ENCODE measurements at places on chromosomes 11 and 22.

GRCh38 chr11:29095821-29096220 lies 921.0 kb downstream of the KCNA4 start:
- DNase-seq = no peak

DNA sequence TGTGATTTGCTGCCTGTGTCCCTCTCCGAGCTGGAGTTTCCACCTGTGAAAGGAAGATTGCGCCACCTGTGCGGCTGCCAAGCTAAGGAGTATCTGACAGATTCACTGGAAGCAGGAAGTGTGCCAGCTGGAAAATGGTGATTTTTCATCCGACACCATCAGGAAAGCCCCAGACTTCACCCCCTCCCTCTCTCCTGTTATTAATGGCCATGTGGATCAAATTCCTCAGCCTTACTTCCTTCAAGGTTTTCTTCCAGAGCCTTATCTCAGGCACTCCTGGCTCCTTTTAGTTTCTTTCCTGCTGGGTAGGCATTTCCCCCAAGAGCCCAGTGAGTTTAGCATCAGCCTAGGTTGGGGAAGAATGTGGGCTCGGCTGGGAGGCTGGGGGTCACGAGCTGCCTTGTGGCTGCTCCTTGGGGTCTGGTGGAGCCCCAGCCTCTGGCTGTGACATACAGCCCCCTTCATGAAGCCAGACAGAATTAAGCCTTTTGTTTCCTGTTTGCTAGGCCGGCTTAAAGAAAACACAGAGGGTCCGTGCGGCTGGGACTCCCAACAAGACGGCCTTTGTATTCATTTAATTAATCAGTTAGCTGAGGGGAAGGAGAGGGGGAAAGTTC lies 37.1 kb downstream of the PKNOX2 start:
- no peak for DNase-seq

DNA sequence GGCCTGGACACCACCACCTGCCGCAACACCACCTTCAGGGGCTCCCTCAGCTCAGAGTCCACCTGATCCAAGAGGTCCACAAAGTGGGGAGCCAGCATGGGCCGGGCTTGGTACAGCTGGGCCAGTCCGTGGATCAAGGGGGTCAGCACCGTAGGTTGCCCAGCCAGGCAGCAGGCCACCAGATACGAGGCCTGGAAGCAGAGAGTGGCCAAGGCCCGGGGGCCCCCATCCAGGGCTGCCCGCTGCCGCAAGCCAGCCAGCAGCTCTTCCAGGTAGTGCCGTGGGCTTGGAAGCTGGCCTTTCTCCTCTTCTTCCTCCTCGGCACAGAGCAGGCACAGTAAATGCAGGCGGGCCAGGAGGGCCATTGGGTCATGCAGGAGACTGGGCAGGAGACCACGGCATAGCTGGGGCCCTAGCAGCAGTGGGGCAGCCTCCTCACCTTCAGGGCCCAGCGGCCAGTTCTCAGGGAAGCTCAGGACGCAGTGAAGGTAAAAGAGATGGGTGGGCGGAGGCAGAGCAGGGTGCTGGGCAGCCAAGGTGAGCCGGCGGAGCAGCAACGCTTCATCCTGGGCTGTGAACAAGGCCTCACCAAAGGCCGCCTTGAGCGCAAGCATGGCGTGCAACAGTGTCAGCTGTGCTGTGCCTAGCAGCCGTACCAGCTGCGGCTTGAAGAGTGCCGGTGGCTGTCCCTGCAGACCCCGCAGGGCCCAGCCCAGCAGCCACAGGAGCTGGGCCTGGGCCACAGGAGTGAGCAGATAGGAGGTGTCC lies 1.7 kb downstream of the AP5B1 start:
- no peak for DNase-seq

GRCh38 chr11:57324154-57324885 lies 432 bp downstream of the TNKS1BP1 start:
- DNase-seq = peak; percentile 7

DNA sequence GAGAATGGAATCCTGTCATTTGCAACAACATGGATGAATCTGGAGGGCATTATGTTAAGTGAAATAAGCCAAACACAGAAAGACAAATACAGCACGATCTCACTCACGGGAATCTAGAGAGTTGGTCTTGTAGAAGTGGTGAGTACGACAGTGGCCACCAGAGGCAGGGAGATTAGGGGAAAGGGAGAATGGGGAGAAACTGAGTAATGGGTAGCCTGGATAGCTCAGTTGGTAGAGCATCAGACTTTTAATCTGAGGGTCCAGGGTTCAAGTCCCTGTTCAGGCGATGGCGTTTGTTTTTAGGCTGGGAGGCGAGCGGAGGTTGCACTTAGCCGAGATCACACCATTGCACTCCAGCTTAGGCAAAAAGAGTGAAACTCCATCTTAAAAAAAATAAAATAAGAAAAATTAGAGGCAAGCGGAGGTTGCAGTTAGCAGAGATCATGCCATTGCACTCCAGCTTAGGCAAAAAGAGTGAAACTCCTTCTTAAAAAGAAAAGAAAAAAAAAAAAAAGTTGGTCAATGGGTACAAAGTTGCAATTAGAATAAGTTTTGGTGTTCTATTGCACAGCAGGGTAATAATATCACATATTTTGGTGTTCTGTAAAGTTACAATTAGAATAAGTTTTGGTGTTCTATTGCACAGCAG lies 95.7 kb upstream of the UBASH3B start:
- DNase-seq = no peak

- DNase-seq = no peak
These were observed 15.0 kb upstream of the SORL1 start for GRCh38 chr11:121437018-121437685.

Data from DMS79 (cell line).